ENCODE measurements at places on chromosomes 11 and 22.
A peak's percentile ranks its signal among the peaks of the same experiment; 100 is the strongest.

- no peaks in the 10 kb centered on the region for H3K4me1 ChIP-seq
- no peaks in the 10 kb centered on the region for H3K36me3 ChIP-seq
- no peaks in the 10 kb centered on the region for H3K27me3 ChIP-seq
- no peak overlapping the region for H3K27ac ChIP-seq
- no peak for DNase-seq
- no peak overlapping the region for H3K4me3 ChIP-seq
These were observed 26.1 kb downstream of the MOB2 start for GRCh38 chr11:1460396-1460985.

DNA sequence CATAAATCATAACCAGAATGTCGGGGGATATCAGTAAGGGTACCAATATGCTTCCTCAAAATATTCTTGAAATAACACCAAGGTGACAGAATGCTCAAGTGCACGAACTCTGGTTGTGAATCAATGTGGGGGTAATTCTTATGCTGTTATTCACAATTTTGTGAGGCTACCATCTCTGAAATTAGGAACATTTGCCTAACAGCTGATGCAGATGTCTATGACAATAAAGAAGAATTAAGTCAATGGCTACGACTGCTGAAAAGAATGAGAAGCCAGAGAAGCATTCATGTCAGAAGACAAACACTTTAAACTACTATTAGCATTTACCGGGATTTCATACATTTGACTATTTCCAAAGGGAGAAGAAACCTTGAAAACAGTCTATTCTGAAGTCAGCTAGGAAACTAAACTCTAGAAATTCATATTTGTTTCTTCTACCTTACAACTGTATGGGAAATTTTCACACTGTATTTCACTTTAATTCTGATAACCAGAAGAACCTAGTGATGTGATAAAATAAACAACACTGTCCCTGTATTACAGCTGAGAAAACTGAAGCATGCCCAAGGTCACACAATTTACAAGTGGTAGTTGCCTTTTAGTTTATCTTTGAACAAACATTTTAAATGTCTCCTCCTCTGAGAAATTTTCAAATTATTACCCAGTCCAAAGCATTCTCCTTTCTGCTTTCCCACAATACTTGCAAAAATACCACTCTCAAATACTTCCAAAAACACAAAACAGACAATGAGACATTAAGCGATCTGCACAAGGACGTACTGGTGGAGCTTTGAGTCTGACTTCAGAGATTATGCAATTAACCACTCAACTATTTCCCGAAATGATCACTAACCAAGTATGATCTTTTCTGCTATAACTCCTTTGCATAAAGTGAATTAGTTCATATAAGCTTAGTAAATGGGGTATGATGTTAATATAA lies 18.0 kb upstream of the ARHGAP32 start:
- no peak overlapping the region for H3K4me3 ChIP-seq
- H3K4me1 ChIP-seq, result peaks cover 2% of the 10 kb centered on the region
- no peak for DNase-seq
- H3K27me3 ChIP-seq, result no peaks in the 10 kb centered on the region
- no peaks in the 10 kb centered on the region for H3K36me3 ChIP-seq

GRCh38 chr11:65720211-65720934 lies at the start of gene RNASEH2C:
Gene RNASEH2C, minus strand, starts transcription at chr11:65720798. Its CDS starts 40 bp downstream, at chr11:65720758.
- H3K4me1 ChIP-seq, result peaks cover 25% of the 10 kb centered on the region
- peaks cover 38% of the 10 kb centered on the region for H3K36me3 ChIP-seq
- H3K27me3 ChIP-seq, result no peaks in the 10 kb centered on the region
- H3K27ac ChIP-seq, result peak within 1 kb of the TSS; percentile 96
- H3K4me3 ChIP-seq, result peak within 1 kb of the TSS; percentile 97

GRCh38 chr22:20256551-20257211 lies 11.4 kb downstream of the RTN4R start:
- H3K27ac ChIP-seq, result no peak overlapping the region
- H3K36me3 ChIP-seq, result no peaks in the 10 kb centered on the region
- peaks cover 6% of the 10 kb centered on the region for H3K4me1 ChIP-seq
- DNase-seq, result no peak
- H3K4me3 ChIP-seq, result no peak overlapping the region

GRCh38 chr11:68358416-68358815 lies 46.0 kb downstream of the LRP5 start:
- DNase-seq, result no peak
- no peak overlapping the region for H3K27ac ChIP-seq
- H3K27me3 ChIP-seq, result no peaks in the 10 kb centered on the region
- no peaks in the 10 kb centered on the region for H3K4me1 ChIP-seq

GRCh38 chr11:76719686-76720085 lies 49.1 kb upstream of the LRRC32 start:
- no peak overlapping the region for H3K27ac ChIP-seq
- H3K36me3 ChIP-seq, result no peaks in the 10 kb centered on the region
- H3K4me3 ChIP-seq, result no peak overlapping the region
- H3K27me3 ChIP-seq, result peaks cover 19% of the 10 kb centered on the region
- DNase-seq, result no peak
- peaks cover 2% of the 10 kb centered on the region for H3K4me1 ChIP-seq

DNA sequence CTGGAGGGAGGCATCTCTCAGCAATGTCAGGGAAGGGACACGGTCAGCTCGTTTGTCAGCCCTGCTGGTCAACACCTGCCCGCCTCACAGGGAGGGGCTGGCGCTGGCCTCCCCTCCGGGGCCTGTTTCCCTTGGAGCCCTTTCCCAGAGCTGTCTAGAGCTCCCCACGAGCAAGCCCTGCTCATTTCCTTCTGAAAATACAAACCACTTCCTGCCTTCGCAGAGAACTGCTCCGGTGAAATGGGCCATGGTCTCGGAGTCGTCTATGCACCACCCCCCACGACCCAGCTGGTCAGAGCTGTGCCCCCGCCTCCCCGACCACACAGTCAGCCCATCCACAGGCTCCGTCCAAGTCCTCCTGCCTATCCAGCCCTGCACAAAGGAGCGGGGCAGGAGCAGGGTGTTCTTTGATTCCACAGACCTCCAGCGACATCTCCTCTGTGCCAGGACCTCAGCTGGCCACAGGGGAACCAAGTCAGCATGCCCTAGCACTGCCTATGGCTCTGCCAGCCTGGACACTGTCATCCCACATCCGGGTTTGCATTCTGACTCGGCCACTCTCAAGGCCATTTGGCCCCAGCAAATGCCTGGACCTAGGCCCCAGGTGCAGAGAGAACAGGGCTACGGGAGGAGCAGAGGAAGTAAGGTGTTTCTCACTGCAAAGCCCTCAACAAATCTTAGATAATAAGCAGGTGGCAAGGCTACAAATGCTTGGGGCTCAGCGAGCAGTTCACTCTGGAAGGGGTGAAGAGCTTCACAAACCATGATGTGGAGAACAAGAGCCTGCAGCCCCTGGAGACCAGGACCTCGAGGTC lies 82.1 kb upstream of the WNT11 start:
- H3K4me1 ChIP-seq, result peaks cover 31% of the 10 kb centered on the region
- peak; percentile 15 for DNase-seq
- no peak overlapping the region for H3K4me3 ChIP-seq
- no peaks in the 10 kb centered on the region for H3K27me3 ChIP-seq
- no peaks in the 10 kb centered on the region for H3K36me3 ChIP-seq
- H3K27ac ChIP-seq, result peak overlapping the region; percentile 65

DNA sequence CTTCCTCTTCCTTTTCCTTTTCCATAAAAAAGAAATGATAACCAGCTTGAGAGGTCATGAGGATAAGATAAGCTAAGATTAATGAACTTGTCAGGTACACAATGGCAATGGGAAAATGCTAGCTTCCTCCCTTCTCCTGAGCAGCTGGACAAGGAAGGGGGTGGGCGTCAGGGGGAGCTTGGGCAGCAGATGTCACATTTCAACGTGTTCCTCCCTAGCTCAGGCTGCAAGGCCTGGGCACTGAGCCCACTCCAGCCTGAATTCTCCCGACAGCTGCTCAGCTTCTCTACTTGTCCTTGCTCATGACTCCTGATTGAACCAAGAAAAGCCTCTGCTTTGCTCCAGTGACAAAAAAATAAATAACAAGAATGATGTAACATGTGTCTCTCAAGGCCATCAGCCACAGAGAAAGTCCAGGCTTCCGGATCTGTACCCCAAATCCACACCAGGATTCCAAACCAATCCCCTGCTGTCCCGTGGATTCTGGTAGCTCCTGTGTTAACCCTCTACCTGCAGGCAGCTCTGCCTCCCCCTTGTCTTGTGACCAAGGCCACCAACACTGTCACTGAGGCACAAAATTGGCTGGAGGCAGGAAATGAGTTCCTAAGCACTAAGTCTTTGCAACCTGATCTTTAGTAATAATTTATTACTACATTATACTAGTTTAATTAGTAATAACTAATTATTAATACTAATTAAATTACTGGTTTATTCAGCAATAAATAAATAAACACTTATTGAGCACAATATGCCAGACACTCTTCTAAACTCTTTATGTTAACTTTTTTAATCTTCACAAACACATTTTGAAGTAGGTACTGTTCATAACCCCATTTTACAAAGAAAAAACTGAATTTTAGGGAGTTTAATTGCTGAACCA lies 146.5 kb downstream of the CCDC34 start:
- H3K27ac ChIP-seq, result no peak overlapping the region
- peaks cover 9% of the 10 kb centered on the region for H3K27me3 ChIP-seq
- DNase-seq, result no peak
- H3K4me3 ChIP-seq, result no peak overlapping the region
- H3K36me3 ChIP-seq, result no peaks in the 10 kb centered on the region
- H3K4me1 ChIP-seq, result no peaks in the 10 kb centered on the region

GRCh38 chr11:60926500-60926899 lies 2.2 kb downstream of the TMEM132A start:
- no peak overlapping the region for H3K4me3 ChIP-seq
- no peak overlapping the region for H3K27ac ChIP-seq
- peaks cover 26% of the 10 kb centered on the region for H3K27me3 ChIP-seq
- H3K36me3 ChIP-seq, result peaks cover 13% of the 10 kb centered on the region
- DNase-seq, result no peak

DNA sequence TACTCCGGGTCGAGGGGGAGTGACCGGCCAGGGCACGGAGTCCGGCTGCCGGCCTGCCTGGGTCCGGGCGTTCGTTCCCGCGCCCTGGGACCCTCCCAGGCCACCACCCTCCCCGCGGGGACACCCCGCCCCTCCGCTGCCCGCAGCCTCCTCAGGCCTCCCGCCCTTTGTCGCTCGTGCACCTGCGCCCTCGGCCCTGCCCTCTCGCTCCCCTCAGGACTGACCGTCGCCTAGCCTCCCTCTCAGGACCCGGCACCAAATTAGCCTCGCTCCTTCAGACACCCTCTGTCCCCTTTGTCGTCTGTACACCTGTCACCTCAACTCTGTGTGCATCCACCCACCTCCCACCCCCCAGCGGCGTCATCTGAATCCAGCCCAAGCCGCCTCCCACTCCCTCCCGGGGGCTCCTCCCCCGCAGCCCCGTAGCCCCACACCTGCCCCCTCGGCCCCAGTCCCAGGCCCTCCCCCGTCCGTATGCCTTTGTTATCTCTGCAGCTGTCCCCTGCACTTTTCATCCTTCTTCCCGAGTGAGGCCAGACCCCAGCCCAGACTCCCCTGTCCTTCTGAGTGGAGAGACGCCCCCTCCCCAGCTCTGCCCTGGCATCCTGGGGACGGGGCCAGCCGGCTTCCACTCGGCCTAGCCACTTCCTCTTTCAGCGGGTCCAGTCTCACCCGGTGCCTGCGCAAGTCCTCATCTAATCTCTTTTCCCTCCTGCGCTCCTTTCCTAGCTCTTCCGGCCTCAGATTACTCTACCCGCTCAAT lies 643 bp downstream of the TIGD3 start:
- H3K27ac ChIP-seq, result no peak overlapping the region
- no peaks in the 10 kb centered on the region for H3K27me3 ChIP-seq
- H3K4me3 ChIP-seq, result peak overlapping the region; percentile 82
- peak; percentile 41 for DNase-seq

- H3K27me3 ChIP-seq, result no peaks in the 10 kb centered on the region
- peaks cover 18% of the 10 kb centered on the region for H3K36me3 ChIP-seq
- no peak overlapping the region for H3K4me3 ChIP-seq
- H3K27ac ChIP-seq, result no peak overlapping the region
These were observed 84.9 kb downstream of the ATXN10 start for GRCh38 chr22:45756558-45756957.

- H3K27ac ChIP-seq, result no peak overlapping the region
- peaks cover 2% of the 10 kb centered on the region for H3K27me3 ChIP-seq
- no peak overlapping the region for H3K4me3 ChIP-seq
- H3K36me3 ChIP-seq, result no peaks in the 10 kb centered on the region
These were observed 592.0 kb downstream of the BRD1 start for GRCh38 chr22:49235463-49236300.

DNA sequence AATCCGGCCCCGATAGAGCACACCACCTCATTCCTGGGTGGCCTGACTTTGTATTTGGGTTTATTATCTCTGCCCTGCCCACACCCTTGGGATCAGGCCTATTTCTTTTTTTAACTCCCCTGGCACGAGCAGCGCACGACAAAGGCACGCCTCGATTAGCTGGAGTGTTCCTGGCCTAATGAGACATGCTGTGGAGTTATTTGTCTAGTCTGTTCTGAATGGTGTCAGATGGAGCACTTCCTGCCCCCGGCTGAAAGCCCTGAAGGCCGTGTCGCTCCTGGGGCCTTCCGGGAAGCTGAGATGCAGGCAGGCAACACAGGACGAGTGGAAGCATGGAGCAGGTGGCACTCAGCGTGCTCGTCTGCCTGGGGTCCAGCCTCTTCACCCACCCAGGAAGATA lies 47.1 kb downstream of the LARGE1 start:
- no peaks in the 10 kb centered on the region for H3K4me1 ChIP-seq
- H3K4me3 ChIP-seq, result no peak overlapping the region
- no peak for DNase-seq

- H3K27me3 ChIP-seq, result peaks cover 7% of the 10 kb centered on the region
- peak overlapping the region; percentile 94 for H3K4me3 ChIP-seq
- peaks cover 51% of the 10 kb centered on the region for H3K4me1 ChIP-seq
- peak overlapping the region; percentile 94 for H3K27ac ChIP-seq
- peak; percentile 63 for DNase-seq
These were observed 30.0 kb upstream of the WNT11 start for GRCh38 chr11:76236092-76236999.
